ENCODE measurements at places on chromosomes 3 and 15.

DNA sequence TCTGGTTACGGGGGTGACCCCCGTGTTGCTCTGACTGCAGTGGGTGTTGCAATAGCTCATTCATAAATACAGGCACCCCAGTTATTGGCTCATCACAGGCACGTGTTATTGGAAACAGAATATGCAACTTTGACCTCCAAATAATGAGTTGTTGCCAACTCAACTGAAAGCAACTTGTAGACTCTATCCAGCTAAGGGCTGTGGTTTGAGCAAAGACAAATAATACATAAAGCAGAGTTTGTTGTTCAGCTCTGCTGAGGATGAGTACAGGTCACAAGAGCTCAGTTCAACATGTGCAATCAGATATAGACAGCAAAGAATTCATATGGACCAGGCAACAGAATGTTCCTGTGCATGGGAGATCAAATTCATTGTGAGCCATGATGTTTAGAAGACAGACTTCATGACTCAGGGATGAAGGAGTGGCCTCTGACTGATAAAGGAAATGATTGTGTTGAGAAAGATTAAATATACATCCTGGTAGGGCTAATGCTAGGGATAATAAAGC is 87.6 kb upstream of the LRIG1 start:
- no peak for DNase-seq

DNA sequence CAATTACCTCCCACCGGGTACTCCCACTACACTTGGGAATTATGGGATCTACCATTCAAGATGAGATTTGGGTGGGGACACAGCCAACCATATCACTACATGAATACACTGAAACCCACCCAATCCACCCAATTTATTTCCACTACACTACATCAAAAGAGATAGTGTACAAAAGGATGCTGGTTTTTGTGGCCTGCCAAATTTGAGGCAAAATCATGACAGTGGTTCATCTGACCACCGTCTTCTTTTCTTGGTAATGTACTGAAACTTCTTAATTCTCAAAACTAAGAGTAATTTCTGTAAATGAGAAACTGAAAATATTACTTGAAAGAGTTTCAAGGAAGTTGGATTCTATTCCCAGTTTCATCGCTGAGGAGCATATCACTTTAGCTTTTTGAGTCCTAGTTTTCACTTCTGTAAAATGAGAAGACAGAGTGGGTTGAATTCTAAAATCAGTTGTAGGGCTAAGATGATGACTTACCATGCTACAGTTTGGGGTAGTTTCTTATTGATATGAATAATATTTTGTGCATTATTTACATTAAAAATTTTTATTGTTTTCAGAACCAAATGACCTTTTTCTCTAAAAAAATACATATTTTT is 360.4 kb upstream of the CNTN6 start:
- no peak for DNase-seq

- no peak for DNase-seq
Observed at GRCh38 chr3:64759811-64760210, 72.0 kb upstream of the ADAMTS9 start.

DNA sequence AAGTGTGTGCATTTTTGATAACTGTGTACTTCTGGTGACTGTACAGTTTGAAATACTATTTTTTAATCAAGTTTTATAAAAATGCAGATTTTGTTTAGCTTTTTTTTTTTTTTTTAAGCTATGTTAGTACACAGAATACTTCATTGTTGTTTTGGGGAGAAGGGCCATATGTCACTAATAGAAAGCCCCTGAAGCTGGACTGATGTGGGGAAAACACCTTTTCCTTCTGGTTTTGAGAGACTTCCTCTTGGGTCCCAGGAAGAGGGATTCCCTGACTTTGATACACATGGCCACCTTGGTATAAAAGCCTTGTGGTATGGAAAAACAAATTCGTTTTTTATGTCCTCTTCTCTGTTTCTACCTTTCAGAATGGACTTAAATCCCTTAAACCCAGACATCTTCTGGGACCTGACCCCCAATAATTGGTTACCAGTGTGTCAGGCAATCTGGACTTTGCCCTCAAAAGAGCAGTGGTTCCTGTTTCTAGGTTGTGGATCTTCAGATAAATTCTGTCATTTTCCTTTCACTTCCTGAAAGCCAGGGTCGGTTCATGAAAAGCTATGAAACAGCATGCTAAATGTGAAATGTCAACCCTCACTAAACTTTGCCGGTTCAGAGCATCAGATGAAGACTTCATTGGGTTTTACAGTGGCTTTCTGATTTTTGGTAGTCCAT is 31.1 kb upstream of the BLOC1S6 start:
- no peak for DNase-seq

- no peak for DNase-seq
Observed at GRCh38 chr3:31180274-31180673, 285.8 kb upstream of the GADL1 start.

DNA sequence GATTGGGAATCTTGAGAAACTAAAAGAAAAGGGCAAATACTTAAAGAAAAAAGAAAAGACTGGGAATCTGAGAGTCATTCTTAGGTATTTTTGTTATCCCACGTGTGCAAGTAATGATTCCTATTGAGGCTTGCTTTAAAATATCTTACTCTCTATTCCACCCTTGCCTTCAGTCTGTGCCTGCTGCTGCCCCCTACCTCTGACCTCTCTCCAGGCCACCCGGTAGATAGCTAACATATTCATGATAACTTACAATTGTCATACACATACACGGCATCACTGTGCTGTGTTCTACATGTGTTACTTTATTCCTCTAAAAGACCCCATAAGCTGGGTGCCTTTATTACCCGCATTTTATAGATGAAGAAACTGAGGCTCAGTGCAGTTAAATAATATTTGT is 27.8 kb upstream of the ATP13A3 start:
- DNase-seq: peak; percentile 40

- no peak for DNase-seq
Observed at GRCh38 chr3:8282541-8283165, 219.0 kb upstream of the LMCD1 start.

DNA sequence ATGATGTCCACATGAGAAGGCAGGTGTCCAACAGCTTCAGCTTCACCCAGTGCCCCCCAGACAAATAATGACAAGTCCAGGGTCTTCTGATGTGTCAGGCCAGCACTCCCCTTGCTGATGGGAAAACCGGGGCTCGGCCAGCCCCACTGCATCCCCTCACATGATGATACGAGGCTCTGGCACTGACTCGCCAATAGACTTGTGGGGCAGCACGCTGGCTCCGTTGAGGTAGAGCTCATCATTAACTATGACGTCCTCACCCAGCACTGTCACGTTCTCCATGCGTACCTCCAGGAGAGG is 2.1 kb upstream of the AMIGO3 start:
- no peak for DNase-seq

GRCh38 chr3:129282727-129283327 is 4.2 kb downstream of the HMCES start:
- no peak for DNase-seq

DNA sequence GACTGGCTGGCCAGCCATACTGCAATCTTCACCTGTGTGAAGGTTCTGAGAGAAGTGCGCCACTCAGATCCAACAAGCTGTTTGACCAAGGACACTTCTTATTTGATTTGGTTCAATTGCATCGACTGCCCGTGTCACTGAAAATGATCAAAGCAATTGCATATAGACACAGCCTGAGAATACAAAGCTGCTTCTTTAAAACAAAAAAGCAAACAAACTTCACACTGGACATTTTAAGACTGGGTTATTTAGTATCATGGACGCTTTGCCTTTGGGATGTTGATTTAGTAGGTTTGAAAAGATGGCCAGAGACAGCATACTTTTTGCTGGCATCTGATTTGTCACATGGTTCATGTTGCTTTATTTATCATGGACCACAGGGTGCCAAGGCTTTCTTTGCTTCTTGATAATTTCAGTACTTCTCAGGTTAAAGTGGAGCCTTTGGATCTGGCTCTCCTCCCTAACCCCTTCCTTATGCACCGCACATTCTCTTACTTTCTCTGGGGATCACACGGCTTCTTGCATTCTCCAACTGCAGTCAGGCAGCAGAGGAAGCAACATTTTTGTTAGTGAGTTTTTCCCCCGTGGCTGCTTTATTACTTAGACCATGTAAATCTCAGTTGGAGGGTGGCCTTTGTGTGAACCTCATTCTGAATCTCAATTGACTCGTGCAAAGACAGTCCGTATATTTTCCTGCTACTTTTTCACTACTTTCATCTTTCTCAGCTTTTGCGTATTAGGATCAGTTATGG is 151.0 kb downstream of the CD47 start:
- no peak for DNase-seq

DNA sequence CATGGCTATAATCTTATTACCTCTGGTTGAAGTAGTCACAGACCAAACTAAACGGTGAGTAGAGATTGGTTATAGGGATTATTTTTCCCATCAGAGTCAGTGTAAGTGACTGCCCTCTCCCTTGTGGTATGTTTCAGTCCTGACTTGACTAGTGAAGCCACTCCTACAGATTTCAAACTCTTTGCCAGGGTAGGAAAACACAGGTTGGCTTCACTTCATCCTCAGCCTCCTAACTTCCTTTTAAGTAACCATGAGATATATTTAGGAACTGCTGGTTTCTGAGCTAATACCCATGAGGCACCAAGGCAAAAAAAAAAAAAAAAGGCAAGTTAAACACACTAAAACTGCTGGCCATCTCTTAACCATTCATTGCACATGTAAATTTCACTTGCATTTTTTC is 349.2 kb upstream of the MCTP2 start:
- no peak for DNase-seq

- no peak for DNase-seq
Observed at GRCh38 chr3:197706658-197707057, 30.0 kb downstream of the RUBCN start.

- no peak for DNase-seq
Observed at GRCh38 chr3:115270849-115271248, 123.8 kb upstream of the ZBTB20 start.

- DNase-seq: no peak
Observed at GRCh38 chr3:169613053-169613803, 50.3 kb downstream of the MECOM start.

DNA sequence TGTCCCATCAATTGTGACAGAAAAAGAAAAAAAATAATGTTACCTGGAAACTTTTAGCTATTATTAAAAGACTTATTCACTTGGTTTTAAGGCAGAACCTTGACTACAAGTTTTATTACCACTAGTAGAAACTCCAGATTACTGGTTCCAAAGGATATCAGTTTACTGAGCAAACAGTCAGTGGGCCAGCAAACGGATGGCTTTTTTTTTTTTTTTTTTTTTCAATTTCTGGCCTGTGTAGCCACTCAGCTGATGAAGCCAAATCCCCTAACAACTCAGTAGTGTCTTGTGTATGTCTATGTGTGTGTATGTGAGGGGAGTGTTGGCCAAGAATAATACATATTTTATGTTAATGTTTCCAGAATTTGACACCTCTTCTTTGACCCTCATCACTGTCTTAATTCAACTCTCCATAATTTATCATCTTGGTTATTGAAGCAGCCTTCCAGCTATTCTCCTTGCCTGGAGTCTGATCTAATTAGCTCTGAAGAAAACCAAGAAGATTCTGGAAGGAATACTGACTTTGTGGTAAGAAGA is 724.9 kb downstream of the NSUN3 start:
- no peak for DNase-seq

GRCh38 chr3:60177726-60178125 is 1073.5 kb downstream of the FHIT start:
- no peak for DNase-seq

DNA sequence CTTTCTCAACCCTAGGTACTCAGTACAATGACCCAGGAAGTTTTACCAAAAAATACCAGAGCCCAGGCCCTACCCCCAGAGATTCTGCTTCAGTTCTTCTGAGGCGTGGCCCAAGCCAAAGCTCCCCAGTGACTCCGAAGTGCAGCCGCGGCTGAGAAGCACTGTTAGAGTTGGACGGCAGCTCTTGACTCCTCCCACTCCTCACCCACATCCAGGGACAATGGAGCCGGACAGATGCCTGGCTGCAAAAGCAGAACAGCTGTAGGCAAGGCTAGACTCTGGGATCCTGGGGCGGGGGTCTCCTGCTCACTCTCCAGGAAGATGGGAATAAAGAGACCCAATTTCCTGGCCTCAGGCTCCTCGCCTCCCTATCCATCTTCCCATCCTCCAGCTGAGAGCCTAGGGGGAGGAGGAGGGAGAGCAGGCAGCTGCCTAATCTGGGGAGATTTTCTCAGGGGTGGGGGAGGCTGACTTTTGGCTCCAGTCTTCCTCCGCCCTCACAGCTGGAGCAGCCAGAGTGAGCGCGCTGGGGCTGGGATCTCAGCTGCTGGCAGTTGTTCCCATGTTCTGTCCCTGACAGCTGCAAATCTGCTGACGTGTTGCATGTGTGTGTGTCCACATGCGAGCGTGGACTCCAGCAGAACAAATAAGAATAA is 223.8 kb downstream of the OPA1 start:
- no peak for DNase-seq

- DNase-seq: no peak
Observed at GRCh38 chr3:4850211-4850927, 128.9 kb upstream of the BHLHE40 start.

DNA sequence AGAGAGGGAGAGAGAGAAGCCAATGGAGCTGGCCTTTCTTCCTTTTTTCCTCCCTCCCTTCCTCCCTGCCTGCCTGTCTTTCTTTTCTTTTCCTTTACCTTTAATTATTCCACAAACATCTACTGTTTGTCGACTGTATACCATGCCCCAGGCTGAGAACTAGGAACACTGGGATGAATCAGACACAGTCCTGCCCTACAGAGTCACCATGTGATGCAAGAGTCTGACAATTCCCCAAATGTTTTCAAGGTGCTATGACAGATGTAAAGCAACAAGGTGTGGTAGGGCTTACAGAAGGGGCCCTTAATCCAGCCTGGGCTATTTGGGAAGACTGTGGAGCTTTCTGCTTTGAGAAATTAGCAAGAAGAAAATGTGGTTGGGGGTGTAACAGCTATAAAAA is 4.0 kb upstream of the SPSB4 start:
- DNase-seq: no peak

DNA sequence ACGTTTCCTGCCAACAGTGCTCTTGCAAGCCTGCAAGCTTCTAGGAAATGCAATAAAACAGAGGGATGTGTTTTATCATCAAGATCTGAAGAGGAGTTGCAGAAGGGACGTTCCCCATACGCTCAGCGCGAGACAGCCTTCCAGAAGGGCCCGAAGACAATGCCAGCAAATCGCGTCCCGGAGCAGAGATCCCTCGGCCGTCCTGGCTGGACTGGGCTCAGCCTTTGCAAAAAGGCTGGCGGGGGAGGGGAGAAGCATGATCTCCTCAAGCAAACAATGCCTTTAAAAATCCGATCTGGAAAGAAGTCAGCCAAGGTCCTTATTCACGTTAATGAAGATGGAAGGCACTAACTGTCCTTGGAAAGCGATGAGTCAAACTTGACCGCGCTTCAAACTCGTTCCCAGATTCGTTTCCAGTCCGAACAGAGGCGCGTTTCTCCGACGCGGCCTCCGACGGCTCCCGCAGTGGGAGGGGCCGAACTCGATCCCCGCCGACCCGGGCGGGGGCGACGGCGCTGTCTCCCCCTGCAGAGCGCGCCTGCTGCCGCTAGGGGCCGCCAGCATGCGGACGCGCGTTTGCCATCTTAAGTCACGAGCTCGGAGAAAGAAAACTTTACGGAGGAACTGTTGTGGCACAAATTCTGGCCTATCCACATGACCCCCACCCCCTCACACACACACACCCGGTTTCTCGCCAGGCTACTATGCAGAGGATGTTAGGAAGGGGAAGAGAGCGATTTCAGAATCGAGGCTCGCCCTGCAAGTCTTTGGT is 5.5 kb downstream of the BCL6 start:
- peak; percentile 85 for DNase-seq

GRCh38 chr3:49813497-49814174 is at the start of gene UBA7:
Gene UBA7 (minus strand): TSS chr3:49813953. CDS start chr3:49813787, 166 bp downstream.
- peak; percentile 80 for DNase-seq

- DNase-seq: no peak
Observed at GRCh38 chr3:153246806-153247205, 84.8 kb downstream of the RAP2B start.

- DNase-seq: no peak
Observed at GRCh38 chr15:72491768-72492167, 17.6 kb downstream of the ARIH1 start.

- no peak for DNase-seq
Observed at GRCh38 chr3:157319672-157320071, 117.0 kb upstream of the PTX3 start.

Data from hematopoietic multipotent progenitor cell treated with erythropoietin and hydrocortisone succinate and interleukin-3 and kit ligand, for 6 days (in vitro differentiated cells).